Occipital lobe (tissue), 3 donors: ENCODE measurements at places on chromosomes 1 and 21. TPM values are rescaled to one million over a fixed set of nuclear protein-coding genes. Genes with fewer than 3 reads are reported as not detected.
A peak's percentile ranks its signal among the peaks of the same experiment; 100 is the strongest.

The IL20 gene
- 0.47 TPM for total RNA-seq

The ENAH gene
- 73.5 TPM for total RNA-seq

The MPL gene
- not detected for total RNA-seq

The AADACL3 gene
- not detected for total RNA-seq

DNA sequence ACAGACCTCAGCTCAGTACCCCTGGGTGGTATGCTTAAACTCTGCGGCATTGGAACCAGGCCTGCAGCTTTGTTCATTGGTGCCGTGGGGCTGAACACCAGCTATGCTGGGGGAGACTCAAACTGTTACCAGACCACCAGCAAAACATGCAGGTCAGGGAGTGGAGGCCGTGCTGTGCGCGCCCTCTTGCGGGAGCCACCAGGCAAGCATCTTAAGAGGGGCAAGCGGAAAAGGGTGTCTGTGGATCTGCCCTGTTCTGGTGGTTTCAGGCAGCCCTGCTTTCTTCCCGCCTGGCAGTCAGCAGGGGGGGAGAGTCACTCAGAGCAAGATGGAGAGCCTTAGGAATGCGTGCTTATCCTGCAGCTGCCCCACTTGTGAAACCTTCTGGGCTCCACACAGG, 276.9 kb upstream of the ZRANB2 start:
- DNase-seq, result no peak

GRCh38 chr1:25991937-25992688, 5.8 kb downstream of the PAFAH2 start:
- no peak for DNase-seq

DNA sequence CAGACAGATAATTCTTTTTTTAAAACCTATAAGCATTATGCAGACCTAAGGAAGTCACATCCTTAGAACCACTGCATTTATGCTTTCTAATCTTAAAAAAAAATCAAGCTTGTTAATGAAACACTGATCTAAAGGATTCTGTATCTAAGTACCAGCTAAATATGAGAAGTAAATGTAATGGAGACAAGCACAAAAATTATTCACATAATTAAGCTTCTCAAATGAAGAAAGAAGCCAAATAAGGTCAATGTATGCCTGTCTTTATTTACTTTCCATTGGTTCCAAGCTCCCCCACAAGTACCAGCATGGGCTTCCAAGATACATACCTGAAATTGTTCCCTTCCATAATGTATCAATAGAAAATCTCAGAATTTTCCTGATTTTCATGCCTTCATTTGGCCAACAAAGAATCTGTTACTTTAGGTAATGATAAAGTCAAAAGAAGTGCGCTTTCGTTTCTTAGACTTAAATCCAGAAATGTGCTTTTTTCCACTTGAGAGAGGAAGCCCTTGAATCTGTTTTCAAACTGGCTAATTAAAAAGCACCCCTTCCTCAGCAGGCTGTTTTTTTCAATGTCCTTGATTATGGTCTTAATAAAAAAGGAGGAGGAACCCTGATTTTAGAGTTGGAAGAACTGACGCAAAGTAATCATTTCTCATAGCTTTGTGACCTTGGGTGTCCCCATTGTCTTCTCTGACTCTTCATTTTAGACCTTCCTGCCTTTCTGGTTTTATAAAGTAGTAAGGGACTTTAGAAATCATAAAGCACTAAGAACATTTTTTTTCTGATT, 3.8 kb downstream of the RGS2 start:
- DNase-seq, result no peak

GRCh38 chr1:40047276-40047675, 6.7 kb downstream of the CAP1 start:
- DNase-seq, result no peak

DNA sequence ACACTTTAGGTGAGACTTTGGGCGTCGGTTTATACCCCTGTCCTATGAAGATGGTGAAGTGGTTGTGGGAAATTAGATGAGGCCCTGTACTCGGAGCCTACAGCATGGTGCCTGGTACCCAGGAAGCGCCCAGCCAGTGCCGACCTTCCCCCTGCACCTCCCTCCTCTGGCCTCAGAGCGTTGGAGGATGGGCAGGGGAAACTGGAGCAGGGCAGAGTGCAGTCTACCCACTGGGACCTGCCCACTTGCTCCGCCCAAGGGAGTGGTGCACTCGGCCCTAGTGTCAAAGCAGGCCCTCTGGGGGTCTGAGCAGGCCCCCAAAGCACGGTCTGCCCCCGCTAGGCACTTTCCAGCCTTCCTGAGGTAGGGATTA, 13.0 kb upstream of the TTC22 start:
- DNase-seq, result no peak

- no peak for DNase-seq
Observed at GRCh38 chr1:222940095-222940494, 125.3 kb downstream of the DISP1 start.

- no peak for DNase-seq
Observed at GRCh38 chr1:180397175-180397574, 105.2 kb downstream of the ACBD6 start.

DNA sequence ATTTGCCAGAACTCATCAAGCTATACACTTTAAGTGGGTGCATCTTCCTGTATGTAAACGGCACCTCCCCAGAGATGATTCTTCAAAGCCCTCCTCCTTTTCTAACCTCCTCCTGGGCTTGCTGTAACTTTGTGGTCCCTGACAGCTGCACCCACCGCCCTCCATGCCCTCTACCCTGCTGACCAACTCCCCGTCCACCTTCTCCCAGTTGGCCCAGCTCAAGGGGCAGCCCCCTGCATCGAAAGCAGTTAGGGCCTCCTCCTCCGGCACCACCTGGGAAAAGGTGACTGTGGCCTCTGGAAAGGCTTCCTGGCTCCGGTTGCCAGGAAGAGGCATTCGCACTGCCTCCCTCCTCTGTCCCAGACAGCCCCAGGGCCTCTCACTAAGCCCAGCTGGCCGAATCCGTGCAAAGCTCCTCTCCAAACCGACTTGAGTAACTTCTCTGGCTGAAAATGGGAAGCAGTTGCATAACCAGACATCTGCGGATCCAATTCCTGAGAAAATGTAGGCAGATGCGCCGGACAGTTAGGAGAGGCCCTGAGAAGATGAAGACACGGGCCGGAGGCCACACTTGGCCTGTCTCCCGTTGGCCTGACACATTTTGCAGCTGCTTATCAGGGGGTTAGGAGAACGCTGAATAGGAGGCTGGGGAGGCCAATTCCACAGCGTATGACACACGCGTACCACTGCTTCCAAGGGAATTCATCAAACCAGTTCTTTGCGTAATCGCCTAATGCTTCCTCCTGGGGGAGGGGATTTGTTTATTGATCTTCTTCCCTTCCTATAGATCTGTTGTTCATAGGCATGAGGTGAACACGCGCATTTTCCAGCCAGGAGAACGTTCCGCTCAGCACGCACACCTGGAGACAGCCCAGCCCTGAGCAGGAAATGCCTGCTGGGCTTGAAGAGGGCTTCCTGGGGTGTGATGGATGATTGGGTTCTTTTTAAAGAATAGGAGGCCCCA, 48.7 kb upstream of the COL6A2 start:
- DNase-seq, result peak; percentile 25

- no peak for DNase-seq
Observed at GRCh38 chr1:117235863-117236465, 25.2 kb upstream of the VTCN1 start.

- DNase-seq, result no peak
Observed at GRCh38 chr1:211527888-211528287, 35.9 kb upstream of the RD3 start.

DNA sequence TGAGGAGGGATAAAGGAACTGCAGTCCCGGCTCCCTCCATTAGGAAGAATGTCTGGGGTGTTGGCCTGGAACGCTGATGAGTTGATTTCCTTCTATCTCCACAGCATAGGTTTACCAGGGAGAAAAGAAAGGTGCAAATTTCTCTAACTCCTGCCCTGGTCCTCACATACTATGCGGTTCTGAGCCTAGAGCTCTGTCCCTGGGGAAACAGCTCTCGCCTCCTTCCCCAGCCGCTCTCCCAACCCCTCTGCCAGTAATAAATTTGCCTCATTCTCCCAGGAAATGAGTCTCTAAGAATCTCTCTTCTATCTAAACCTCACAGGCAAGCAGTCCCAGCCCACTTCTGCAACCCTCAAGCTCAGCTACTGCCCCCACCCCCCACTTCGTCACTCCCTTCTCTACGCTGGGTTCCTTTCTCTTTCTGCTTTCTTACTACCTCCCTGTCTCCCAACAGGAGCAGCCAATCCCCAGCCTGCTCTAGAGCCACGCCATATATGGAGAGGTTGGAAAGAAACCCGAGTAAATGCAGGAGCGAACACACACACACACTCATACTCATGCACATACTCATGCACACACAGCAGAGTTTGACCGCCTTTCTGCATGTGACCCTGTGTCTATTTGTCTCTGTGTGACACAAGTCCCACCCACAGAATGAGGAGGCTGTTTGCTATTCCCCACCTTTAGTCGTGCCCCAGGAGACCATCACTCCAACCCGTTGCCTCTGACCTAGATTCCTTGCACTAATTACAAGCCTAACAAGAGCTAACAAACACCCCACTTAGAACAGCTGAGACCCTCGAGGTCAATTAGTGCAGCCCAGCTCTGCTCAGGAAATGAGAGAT, 13.4 kb downstream of the PLEKHO1 start:
- peak; percentile 88 for DNase-seq

DNA sequence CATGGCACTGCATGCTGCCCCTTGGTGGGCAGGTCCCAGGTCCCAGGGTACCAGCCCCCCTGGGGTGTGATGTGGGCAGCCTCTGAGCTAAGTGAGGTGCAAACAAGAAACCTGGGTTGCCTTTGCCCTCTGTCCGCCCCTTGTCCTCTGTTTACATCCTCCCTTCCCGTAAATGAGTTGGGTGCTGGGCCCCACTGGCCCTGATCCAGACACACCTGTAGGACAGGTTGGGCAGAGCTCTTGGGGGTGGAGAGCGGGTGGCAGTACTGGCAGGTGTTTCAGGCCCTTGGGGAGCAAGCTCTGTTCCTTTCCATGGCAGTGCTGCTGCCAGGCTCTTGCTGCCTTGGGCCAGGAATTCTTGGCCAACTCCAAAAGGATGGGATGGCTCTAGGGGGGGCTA, 35.8 kb downstream of the ELF3 start:
- DNase-seq, result no peak

DNA sequence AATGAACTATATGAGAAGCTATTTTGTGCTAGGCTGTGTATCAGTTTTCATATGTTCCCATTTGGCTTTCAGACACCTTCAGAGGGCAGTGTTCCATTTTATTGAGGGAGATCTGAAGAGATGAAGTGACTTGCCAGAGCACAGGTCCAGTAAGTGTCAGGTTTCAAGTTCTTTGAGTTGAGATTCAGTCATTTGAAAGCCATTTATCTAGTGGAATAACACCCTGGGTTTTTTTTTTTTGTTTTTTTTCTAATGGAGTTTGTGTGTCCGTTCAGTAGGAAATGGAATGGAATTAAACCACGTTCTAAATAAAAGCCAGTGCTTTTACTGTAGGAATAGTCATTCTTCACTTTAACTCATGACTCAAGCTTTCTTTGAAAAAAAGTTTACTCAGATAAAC, 652.9 kb upstream of the USP24 start:
- DNase-seq, result no peak

DNA sequence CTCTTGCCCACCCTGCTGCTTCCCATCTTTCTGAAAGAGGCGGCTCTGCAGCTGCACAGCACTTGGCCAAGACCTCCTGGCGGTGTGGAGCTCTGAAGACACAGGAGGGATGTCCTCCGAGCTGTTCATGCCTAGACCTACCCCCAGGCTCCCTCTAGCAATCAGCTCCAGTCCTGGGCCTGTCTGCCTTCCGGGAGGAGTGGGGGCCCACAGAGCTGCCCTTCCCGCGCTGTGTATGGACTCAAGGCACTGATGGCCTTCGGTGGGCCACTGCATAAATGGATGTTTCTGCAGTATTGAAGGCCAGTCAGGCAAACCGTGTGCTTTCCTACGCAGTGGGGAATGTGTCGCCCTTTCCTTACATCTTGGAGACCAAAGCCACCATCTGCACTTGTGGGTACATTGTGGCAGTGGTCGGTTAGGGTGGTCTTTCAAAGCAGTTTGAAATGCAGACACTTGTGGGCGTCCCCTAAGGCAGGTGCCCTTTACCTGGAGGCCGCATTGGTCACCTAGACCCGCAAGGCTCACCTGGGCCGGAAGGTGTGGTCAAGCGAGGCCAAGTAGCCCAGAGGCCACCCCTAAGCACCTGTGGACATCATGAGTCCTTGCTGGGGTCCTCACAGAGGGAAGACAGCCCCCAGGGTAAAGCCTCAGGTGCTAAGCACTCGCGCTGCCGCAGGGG, 912 bp upstream of the PKNOX1 start:
- DNase-seq, result no peak

DNA sequence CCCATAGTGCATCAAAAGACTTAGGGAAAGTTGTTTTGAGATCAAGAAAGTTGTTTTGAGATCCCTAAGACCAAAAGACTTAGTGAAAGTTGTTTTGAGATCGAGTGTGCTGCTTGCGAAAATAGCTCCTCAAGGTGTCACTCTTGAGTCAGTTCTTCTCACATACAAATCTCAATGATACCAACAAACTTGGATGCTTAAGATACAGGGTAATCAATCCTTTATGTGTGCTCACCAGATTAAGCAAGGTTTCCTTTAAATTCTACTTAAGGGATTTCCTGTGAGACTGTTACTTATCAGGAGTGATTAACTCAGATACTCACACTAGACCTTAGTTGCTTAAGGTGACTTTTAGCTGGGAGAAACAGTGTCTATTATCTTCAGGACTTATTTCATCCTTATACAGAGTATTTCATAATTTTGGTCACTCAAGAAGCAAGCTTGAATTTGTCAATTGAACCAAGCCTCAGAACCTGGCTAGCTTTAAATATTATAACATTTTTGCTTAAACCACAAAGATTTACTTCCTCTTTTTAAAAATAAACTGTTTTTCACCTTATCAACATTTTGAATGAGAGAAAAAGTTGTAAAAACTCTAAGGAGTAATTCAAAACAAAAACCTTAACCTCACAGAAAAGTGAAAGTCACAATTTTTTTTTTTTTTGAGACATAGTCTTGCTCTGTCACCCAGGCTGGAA, 8.0 kb upstream of the RLF start:
- DNase-seq, result no peak

DNA sequence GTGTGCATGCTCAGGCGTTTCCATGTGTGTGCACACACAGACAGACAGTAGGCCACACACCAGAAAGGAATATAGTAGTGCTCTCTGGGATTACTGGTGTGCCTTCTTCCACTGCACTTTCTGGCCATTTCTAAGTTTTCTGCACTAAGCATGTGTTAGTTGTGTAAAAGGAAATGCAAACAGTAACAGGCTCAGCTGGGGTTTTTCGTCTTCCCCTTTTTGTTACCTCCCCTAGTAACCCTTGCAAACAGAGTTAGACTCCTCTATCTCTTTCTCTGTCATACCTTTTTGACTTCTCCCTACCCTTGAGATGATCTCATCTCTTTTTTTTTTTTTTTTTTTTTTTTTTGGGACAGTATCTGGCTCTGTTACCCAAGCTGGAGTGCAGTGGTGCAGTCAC, 196.3 kb downstream of the SDCCAG8 start:
- no peak for DNase-seq

GRCh38 chr1:204929487-204930154, 59.0 kb downstream of the NFASC start:
- no peak for DNase-seq

GRCh38 chr21:42164064-42164789, 54.7 kb upstream of the ABCG1 start:
- no peak for DNase-seq
